ENCODE measurements at places on chromosomes 2 and 18.

DNA sequence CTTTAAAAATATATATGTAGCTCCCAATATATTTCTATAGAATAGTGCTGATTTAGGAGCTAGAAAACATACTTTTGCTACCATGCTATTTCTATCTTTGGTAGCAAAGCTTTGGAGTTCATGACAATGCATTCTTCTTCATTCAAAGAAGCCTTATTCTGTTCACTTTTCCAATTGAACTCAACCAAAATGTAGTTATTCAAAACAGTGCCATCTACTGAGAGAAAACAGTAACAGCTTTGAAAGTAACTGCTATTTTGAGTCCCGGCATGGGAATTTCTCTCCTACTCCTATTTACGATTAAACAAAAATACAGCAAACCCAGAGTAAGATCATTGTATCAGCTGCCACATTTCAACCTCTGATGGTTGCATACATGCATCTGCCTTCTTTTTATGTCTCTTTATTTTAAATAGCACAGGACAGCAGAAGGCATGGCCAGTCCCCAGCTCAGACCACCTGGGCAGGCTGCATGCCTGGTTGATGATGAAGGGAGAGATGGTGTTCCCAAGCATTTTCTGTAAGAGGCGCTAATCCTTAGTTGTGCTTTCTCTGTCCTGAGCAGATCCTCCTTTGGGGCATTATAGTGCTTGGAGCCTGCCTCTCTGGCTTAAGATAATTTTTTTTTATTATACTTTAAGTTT lies 69.7 kb upstream of the SULT1C3 start:
- no peaks in the 10 kb centered on the region for H3K27me3 ChIP-seq
- H3K36me3 ChIP-seq = peaks cover 15% of the 10 kb centered on the region
- no peaks in the 10 kb centered on the region for H3K4me1 ChIP-seq
- H3K27ac ChIP-seq = no peak overlapping the region
- no peak overlapping the region for H3K4me3 ChIP-seq

DNA sequence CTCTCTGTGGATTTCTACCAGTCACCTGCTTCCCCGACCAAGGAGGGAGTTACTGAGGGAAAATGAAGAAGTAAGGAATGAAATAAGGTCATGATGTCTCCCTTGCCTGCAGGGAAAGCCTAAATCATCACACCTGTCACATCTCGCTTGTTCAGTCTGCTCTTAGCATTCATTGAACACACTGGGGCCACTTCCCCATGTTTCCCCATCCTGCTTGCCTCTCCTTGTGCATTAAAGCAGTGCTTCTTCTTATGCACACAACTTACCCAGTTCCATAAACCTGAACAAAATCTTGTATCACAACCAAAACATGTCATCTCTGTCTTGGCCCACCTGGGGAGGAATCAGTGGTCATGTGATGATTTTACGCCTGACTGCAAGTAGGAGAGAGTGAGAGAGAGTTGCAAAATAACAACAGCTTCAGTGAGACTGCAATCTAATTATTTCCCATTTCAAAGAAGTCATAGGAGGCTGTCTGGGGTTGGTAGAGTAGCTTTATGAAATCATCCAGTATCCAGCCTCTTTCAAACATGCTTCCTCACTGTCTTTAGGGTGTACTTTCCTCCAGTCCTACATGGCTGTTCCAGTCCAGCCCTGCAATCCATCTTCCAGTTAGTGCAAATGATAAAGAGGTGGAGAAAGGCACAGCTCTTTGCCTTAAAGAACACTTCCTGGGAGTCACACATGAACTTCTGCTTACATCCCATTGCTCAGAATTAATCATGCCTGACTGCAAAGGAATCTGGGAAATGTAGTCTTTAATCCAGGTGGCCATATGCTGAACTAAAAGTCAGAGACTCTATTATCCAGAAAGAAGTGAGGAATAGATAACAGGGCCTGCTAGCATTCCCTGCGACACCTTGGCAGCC lies 220.1 kb downstream of the HAUS1 start:
- H3K27me3 ChIP-seq = peaks cover 2% of the 10 kb centered on the region
- DNase-seq = no peak
- H3K27ac ChIP-seq = no peak overlapping the region

- no peak overlapping the region for H3K27ac ChIP-seq
- DNase-seq = no peak
- H3K4me3 ChIP-seq = no peak overlapping the region
- H3K4me1 ChIP-seq = peaks cover 15% of the 10 kb centered on the region
Measured at GRCh38 chr2:209581040-209581439, 157.2 kb downstream of the MAP2 start.

- DNase-seq = no peak
- no peak overlapping the region for H3K27ac ChIP-seq
- no peak overlapping the region for H3K4me3 ChIP-seq
Measured at GRCh38 chr2:98463551-98463971, 18.9 kb downstream of the INPP4A start.

DNA sequence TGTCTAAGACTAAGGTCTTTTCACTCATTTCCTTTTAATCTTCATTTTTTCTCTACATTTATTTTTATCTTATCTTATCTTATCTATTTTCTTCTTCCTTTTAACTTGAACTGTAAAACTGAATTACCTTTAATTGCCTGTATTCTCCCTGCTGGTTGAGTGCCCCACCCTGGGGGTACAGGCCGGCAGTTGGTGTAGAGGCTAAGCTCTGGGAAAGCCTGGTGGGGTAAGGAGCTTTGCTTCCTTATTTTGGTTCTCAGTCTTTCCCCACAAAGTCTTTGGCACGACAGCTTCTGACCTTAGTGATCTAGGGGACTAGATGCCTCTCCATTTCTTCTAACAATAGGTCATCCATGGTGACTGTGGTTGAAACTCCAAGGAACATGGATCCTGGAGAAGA lies 26.8 kb upstream of the HAAO start:
- H3K4me3 ChIP-seq = no peak overlapping the region
- DNase-seq = no peak
- H3K27me3 ChIP-seq = no peaks in the 10 kb centered on the region
- no peaks in the 10 kb centered on the region for H3K4me1 ChIP-seq
- no peak overlapping the region for H3K27ac ChIP-seq
- no peaks in the 10 kb centered on the region for H3K36me3 ChIP-seq

DNA sequence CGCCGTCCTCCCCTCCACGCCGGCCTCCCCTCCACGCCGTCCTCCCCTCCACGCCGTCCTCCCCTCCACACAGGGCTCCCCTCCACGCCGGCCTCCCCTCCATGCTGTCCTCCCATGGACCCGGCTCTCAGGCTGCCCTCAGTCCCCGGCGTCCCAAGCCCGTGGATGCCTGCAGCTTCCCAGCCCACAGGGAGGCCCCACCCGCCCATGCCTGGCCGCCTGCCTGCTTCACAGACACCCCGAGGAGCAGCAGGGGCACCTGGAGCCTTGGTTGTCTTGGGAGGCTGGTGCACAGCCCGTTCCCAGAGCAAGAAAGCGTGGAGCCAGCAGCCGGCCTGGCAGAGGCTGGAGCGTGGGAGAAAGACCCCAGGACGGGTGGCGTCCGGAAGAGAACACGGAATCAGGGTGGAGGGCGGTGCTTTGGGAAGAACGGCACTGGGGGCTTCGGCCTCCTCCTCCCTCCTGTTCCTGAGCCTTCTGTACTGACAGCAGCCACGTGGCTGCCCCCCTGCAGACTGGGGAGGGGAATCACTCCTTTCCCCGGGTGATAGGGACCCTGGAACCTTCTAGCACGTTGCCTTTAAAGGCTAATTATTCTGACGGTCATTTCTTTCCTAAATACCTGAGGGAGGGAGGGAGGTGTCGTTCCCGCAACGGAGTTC lies 26.2 kb upstream of the KCNG2 start:
- no peak overlapping the region for H3K4me3 ChIP-seq
- H3K4me1 ChIP-seq = no peaks in the 10 kb centered on the region
- no peak for DNase-seq
- peaks cover 16% of the 10 kb centered on the region for H3K27me3 ChIP-seq

- no peak overlapping the region for H3K27ac ChIP-seq
- peak overlapping the region; percentile 87 for H3K4me3 ChIP-seq
- no peaks in the 10 kb centered on the region for H3K36me3 ChIP-seq
- peak; percentile 44 for DNase-seq
- H3K4me1 ChIP-seq = peaks cover 7% of the 10 kb centered on the region
Measured at GRCh38 chr2:212537726-212538304, 787 bp downstream of the ERBB4 start.

DNA sequence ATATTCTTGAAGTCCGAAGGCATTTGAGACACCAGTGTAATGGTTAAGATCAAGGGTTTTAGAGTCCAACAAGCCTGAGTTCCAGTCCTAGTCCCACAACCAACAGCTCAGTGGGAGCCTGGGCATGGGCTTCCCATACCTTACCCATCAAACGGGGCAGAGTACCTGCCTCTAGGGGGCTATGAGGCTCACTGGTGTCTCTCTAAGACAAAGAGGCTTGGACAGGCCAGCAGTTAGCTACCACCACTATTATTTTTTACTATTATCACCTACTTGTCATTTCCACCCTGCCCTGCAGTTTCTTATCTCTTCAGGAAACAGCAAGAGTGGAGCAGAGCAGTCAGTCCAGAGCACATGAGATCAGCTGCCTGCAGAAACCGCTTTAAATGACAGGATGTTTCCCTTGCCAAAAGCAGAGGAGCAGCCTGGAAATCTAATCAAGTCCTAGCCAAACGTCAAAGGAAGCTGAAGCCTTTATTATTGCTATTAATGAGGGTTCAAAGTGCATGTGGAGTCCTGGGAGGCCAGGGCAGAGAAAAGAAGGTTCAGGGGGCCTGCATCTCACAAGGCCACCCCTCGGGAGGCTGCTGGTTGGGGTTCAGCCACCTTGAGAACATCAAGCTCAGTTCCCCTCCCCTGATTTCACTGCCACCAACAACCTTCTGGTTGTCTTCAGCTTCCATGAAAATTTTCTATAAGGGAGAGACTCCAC lies 66.6 kb downstream of the STPG4 start:
- H3K4me1 ChIP-seq = peaks cover 60% of the 10 kb centered on the region
- H3K36me3 ChIP-seq = peaks cover 4% of the 10 kb centered on the region

DNA sequence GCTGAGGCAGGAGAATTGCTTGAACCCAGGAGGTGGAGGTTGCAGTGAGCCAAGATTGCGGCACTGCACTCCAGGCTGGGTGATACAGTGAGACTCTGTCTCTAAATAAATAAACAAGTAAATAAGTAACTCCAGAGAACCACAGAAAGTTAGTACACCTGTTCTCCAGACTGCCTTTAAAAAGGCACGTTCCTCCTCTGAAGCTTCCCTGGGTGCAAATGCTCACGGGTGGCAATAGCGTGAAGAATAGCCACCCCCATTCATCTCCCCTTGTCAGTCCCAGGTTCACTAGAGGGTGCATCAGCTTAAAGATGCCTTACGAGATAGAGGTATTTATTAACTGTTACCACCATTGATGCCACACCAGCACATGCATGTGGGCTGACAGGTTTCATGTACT lies 64.3 kb upstream of the RTN4 start:
- peaks cover 2% of the 10 kb centered on the region for H3K27me3 ChIP-seq
- peaks cover 32% of the 10 kb centered on the region for H3K4me1 ChIP-seq
- H3K36me3 ChIP-seq = no peaks in the 10 kb centered on the region
- no peak overlapping the region for H3K27ac ChIP-seq

DNA sequence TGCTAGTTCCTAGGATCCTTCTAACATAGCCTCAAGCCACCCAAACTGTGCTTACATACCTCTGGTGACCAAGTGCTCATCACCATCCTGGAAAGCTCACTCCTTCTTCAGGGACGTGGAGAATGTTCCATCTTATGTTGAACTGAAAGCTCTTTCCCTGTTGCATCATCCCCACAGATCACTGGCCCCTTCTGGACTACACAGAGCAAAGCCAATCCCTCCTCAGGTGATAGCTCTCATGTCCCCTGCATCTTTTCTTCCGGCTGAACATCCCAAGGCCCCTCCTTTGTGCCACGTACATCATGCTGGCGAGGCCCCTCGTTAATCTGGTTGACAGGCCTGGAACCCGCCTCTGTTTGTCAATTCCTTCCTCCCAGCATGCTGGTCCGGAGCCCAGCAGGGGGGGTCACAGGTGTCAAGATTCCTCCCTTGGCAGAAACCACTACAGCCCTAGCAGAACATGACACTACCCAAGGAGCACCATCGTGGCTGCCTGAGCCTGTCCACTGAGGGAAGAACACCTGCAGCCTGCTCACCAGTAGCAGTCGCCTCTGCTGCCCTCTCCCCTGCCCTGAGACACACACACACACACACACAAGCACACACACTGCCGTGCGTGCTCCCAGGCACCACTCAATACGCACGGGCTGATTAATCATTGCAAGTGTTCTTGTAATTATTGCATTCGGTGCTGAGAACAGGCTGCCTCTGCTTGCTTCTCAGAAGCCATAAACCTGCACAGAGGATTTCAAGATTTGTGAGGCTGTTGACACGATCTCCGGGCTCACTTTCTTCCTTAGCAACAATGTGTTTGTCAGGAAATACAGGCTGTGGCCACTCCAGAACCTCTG lies 6.3 kb upstream of the KCNK3 start:
- DNase-seq = peak; percentile 31
- H3K36me3 ChIP-seq = no peaks in the 10 kb centered on the region
- H3K4me1 ChIP-seq = peaks cover 18% of the 10 kb centered on the region
- H3K4me3 ChIP-seq = no peak overlapping the region
- H3K27me3 ChIP-seq = peaks cover 19% of the 10 kb centered on the region

GRCh38 chr2:11141319-11141718 lies 13.9 kb upstream of the SLC66A3 start:
- H3K4me1 ChIP-seq = peaks cover 2% of the 10 kb centered on the region
- H3K4me3 ChIP-seq = no peak overlapping the region
- no peaks in the 10 kb centered on the region for H3K36me3 ChIP-seq
- DNase-seq = no peak

- peaks cover 21% of the 10 kb centered on the region for H3K4me1 ChIP-seq
- H3K36me3 ChIP-seq = peaks cover 16% of the 10 kb centered on the region
- DNase-seq = no peak
- H3K27me3 ChIP-seq = peaks cover 16% of the 10 kb centered on the region
Measured at GRCh38 chr18:80034852-80035406, 695 bp downstream of the RBFA start.

- peaks cover 3% of the 10 kb centered on the region for H3K4me1 ChIP-seq
- H3K27me3 ChIP-seq = no peaks in the 10 kb centered on the region
- no peak for DNase-seq
- no peaks in the 10 kb centered on the region for H3K36me3 ChIP-seq
- H3K4me3 ChIP-seq = no peak overlapping the region
Measured at GRCh38 chr2:224924631-224925030, 117.6 kb downstream of the DOCK10 start.

GRCh38 chr2:224987733-224988132 lies 54.5 kb downstream of the DOCK10 start:
- DNase-seq = no peak
- H3K36me3 ChIP-seq = no peaks in the 10 kb centered on the region
- H3K4me3 ChIP-seq = no peak overlapping the region
- no peak overlapping the region for H3K27ac ChIP-seq
- H3K27me3 ChIP-seq = no peaks in the 10 kb centered on the region

- no peak overlapping the region for H3K27ac ChIP-seq
- no peaks in the 10 kb centered on the region for H3K4me1 ChIP-seq
- no peak for DNase-seq
- H3K36me3 ChIP-seq = no peaks in the 10 kb centered on the region
Measured at GRCh38 chr2:153455403-153455802, 23.2 kb downstream of the RPRM start.
